Left ventricle myocardium superior (tissue), 1 donor: ENCODE measurements at places on chromosomes 13 and 19. TPM values are rescaled to one million over a fixed set of nuclear protein-coding genes. Genes with fewer than 3 reads are reported as not detected.

TGFBR3L gene
- total RNA-seq: 11.4 TPM

KLK2 gene
- not detected for total RNA-seq

IGFL3 gene
- total RNA-seq: not detected

ZNF729 gene
- total RNA-seq: not detected

ICAM3 gene
- 25.3 TPM for total RNA-seq

ZNF554 gene
- total RNA-seq: 4.7 TPM

KEAP1 gene
- total RNA-seq: 87.7 TPM

ERICH6B gene
- total RNA-seq: not detected

KLF16 gene
- total RNA-seq: 9.8 TPM

FUT1 gene
- total RNA-seq: 1.6 TPM

SIGLEC10 gene
- 0.40 TPM for total RNA-seq

ATP5F1D gene
- 686 TPM for total RNA-seq

TUBA3C gene
- not detected for total RNA-seq

TYROBP gene
- 28.5 TPM for total RNA-seq

ZNF30 gene
- 3.7 TPM for total RNA-seq

LRRC63 gene
- total RNA-seq: 0.17 TPM

FAM83E gene
- not detected for total RNA-seq

SLC5A5 gene
- total RNA-seq: not detected

SYCN gene
- not detected for total RNA-seq

BRSK1 gene
- total RNA-seq: 1.9 TPM

LILRB2 gene
- total RNA-seq: 2.7 TPM

ZNF90 gene
- 0.59 TPM for total RNA-seq
